ENCODE measurements at places on chromosomes 2 and 18.

GRCh38 chr2:102975996-102976975 lies 214.5 kb downstream of the TMEM182 start:
- peak; percentile 45 for DNase-seq

DNA sequence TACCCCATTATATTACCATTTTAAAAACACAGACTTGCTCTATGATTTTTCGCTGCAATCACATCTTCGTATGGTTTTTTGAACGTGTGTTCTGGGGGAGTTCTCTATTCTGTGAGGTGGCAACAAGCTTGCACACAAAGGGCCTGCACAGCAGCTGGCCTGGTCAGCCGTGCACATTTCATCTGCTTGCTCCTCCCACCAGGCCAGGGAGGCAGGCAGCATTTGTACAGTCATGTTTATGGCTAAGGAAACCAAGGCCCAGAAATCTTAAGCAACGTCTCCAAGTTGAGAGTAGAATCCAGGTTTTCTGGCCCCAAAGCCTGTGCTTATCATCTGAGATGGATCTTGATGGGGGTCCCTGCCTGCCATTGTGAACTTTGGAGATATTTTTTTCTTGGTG lies 106.4 kb upstream of the SMIM21 start:
- no peak for DNase-seq

DNA sequence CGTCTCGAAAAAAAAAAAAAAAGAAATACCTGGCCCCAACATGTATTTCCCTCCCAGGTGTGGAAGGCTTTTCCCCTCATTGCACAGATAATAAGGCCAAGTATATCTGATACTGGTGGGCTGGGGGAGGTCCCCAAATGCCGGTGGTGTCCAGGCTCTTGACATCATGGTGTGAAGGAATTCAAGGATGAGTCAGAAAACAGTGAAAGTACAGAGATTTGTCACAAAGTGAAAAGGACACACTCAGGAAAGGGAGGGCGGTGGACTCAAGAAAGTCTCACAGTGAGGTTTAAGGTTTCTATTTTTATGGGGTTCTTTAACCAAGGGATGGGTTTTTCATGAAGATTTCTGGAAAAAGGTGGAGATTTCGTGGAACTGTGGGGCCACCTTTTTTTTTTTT lies 37.8 kb upstream of the FZD5 start:
- DNase-seq, result no peak

DNA sequence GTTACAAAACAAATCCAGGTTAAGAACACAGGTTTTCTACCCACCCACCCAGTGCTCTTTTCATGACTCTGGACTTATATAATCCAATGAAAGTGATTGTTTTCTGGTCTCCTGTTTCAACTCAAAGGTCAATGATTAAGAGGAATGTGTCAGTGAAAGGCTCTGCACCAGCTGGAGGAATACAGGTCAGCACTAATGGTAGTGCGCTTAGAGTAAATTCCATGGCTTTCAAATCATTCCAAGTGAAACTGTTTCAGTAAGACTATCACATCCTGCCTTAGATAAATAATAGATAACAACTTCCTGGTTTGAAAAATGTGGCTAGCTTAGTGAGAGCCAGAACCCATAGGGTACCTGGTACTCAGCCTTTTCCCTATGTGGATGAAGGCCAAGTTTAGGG lies 47.8 kb downstream of the SLC9A4 start:
- no peak for DNase-seq

- no peak for DNase-seq
Measured at GRCh38 chr2:165868211-165868610, 74.2 kb upstream of the GALNT3 start.

DNA sequence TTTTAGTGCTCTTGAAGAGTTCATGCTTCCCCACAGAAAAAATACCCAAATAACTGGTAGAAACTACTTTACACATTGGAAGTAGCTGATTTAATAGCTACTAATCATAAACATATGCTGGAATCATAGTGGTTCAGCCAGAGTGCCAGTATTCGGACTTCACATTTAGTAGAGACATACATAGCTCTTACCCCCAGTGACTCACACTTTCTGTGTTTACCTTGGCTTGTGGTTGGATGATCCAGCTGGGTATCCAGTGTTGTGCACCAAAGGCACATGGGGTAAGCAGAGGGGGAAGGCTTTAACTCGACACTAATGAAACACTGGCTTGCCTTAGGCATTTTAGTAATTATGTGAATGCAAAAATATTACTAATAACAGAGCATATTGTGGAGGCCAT lies 18.1 kb downstream of the ARHGAP28 start:
- DNase-seq, result no peak

- DNase-seq, result no peak
Measured at GRCh38 chr18:3083766-3084165, 70.8 kb upstream of the LPIN2 start.

- DNase-seq, result no peak
Measured at GRCh38 chr2:37376421-37377186, 32.2 kb downstream of the QPCT start.

DNA sequence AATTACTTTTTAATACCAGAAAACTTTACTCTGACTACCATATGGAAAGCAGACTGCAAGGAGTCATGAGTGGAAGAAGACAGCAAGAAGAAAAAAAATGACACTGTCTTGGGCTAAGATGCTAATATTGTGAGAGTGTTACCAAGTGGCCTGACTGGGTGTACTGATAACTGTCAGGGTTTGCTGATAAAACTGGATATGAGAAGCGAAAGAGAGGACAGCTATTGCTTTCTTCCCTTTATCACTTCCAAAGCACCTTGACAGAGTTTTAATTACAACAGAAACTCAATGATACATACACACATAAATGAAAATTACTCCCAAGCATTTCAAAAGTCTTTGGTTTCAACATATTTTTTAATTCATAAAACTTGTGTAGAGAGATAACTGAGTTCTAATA lies 368.5 kb downstream of the ZEB2 start:
- DNase-seq, result no peak
